H7 (cell line): ENCODE measurements at places on chromosomes 4 and X.

DNA sequence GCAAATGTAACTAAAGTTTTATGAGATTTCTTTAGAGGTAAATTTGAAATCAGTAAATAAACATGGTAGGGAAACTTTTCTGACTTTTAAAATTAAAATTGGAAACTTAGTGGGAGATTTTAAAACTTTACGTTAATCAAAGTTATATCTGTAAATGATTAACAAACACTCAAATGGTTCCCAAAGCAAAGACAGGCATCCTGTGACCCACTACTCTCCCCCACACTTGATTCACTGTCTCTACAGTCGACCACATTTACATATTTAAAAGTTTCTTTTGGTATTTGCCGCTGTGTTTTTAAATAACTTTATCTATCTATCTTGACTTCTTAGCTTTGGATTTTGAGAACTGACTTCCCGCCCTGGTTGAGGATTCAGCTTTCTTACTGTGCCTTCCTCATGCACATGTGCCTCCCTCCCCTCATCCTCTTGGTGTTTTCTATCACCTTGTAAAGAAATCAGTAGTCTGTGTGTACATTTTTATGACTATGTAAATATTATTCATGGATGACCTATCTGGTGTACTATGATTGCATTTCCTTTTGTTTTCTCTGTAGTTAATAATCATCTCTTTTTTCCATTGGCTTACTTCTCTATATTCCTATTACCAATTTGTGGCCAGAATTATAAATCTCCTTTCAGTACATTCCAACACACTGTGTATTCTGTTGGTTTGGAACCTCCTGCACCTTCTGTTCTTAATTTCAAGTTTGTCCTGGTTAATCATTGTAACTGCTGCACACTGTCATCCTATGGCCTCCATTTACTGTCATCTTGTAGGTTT, 72.6 kb downstream of the WWC2 start:
- no peak for DNase-seq

DNA sequence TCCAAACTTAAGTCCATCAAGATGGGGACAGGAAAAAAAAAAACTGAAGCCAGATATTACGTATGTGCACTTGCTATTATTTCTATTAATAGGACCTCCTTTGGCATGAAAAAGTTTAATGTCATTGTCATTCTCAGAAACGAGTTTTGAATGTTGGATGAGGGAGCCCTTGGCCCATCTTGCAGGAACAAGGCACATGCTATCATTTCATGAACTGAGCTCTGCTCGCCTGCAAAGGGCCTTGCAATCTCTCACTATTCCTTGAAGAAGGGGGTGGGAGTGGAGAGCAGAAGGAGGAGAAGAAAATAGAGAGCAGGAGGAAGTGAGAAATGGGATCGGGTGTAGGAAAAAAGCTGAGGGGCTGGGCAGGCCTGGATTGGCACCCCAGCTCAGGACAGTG, 34.3 kb upstream of the SPATA4 start:
- DNase-seq, result no peak

DNA sequence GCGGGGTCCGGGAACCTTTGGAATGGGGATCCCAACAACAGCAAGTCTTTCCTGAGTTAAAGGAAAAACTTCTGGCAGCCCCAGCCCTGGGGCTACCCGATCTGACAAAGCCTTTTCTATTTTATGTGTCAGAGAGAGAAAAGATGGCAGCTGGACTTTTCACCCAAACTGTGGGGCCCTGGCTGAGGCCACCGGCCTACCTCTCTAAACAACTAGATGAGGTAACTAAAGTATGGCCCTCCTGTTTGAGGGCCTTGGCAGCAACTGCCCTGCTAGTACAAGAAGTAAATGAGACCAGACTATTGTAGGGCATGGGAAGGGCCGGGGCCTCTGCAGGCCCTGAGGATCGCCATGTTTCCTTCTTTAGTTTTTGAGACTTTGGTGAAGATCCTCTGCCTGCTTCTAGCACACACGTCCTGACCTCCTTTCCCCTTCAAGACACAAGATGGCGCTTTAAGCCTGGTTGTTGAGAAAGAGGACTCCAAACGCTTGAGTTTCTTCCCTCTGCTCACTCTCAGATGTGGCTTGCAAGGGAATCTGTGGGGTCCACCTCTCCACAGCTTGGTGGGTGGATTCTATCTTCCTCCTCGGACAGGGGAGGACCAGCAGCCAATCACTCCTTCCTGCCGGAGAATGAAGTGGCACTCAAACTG, 18.5 kb upstream of the DRD5 start:
- DNase-seq, result peak; percentile 73

DNA sequence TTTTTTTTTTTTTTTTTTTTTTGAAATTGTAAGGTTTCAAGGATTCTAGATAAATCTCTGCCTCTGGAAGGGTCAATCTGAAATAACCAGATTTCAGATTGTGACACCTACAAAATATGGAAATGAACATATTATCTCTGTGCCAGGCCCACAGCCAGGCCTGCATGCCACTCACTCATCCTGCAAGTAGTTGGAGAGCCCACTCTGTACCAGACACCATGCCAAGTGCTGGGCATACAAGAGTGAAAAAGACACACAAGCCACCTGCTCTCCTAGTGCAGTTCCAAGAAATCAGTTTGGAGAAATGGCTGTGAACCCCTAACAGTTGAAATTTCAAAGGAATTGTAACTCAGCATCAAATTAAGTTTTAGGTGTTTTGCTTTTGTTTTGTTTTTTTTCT, 145.9 kb upstream of the NOCT start:
- no peak for DNase-seq

GRCh38 chr4:12409507-12410190, 981.0 kb upstream of the HS3ST1 start:
- no peak for DNase-seq

- no peak for DNase-seq
Measured at GRCh38 chrX:122218666-122219065, 965.4 kb upstream of the GRIA3 start.

- no peak for DNase-seq
Measured at GRCh38 chr4:17817027-17817426, 6.2 kb downstream of the NCAPG start.

- DNase-seq, result no peak
Measured at GRCh38 chr4:140790765-140791164, 34.6 kb upstream of the TBC1D9 start.

DNA sequence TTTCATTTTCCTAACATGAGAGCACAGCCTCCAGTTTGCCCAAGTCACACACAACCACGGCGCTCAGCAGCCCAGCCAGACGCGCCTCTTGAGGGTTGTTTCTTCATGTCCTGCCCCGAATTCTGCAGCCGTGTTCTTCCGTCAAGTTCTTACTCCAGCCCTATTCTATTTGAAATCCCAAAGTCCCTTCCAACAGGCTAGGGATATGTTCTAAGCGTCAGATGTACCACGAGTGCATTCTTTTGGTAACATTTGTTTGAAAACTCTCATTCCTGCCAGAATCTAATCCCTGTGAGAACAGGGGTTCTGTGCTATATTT, 23.1 kb downstream of the ACSL1 start:
- DNase-seq, result no peak

- DNase-seq, result no peak
Measured at GRCh38 chr4:41369680-41370079, 113.0 kb downstream of the UCHL1 start.

DNA sequence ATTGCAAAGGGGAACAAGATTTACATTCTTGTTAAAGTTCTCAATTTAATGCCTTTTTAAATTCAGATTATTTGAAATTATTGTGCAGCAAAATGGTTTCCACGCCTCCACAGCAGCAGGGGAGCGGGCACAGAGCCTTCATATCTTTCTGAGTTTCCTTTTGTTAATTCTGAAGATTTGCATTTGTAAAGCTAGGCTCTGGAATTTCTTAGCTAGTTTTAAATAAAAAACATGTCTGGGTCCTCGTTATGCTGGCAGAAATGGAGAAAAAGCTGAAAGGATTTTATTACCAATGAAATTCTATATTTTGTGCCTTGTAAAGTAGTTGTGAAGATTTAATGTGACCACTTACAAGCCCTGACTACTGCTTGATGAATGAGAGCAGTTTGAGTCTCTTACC, 40.8 kb upstream of the MAGED1 start:
- DNase-seq, result no peak

GRCh38 chr4:131499141-131499873, 1649.8 kb upstream of the PCDH10 start:
- DNase-seq, result no peak

- peak; percentile 39 for DNase-seq
Measured at GRCh38 chrX:97026406-97026805, 142.7 kb downstream of the RPA4 start.

GRCh38 chr4:184913356-184914143, 87.8 kb upstream of the ACSL1 start:
- DNase-seq, result no peak

- DNase-seq, result no peak
Measured at GRCh38 chr4:177271091-177271490, 38.6 kb upstream of the NEIL3 start.

GRCh38 chrX:37825215-37825842, 22.0 kb downstream of the DYNLT3 start:
- DNase-seq, result peak; percentile 18

- DNase-seq, result no peak
Measured at GRCh38 chr4:87065021-87065420, 130.2 kb downstream of the AFF1 start.

GRCh38 chrX:2697741-2698299, 6.7 kb downstream of the CD99 start:
- no peak for DNase-seq

- no peak for DNase-seq
Measured at GRCh38 chrX:110406822-110407221, 48.2 kb downstream of the RTL9 start.

DNA sequence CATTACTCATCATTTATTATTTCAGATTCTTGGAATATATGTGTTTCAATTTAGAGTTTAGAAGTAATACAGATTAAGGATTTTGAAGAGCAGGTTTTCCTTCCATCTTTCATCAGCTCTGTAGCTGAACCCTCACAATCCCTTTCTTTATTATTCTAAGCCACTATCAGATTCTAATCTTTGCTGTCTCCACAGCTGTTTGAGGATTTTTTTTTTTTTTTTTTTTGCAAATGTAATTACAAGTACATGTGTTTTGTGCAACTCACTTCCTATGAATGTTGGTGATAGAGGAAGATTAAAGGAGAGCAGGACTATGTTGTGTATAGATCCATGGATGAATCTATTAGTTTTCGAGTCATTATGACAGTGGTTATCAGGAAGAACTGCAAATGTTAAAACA, 87.4 kb upstream of the TENM3 start:
- DNase-seq, result no peak

DNA sequence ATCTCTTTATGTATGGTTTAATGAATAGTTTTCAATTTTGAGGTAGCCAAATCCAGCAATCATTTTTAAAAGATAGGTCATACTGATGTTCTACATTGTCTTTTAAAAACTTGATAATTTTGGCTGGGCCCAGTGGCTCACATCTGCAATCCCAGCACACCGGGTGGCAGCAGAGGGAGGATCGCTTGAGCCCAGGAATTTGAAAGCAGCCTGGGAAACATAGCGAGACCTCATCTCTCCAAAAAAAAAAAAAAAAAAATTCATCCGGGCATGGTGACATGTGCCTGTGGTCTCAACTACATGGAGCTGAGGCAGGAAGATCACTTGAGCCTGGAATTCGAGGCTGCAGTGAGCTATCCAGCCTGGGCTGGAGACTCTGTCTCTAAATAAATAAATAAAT, 419.8 kb downstream of the GALNTL6 start:
- DNase-seq, result peak; percentile 6

- no peak for DNase-seq
Measured at GRCh38 chr4:65340382-65341109, 329.7 kb downstream of the EPHA5 start.

DNA sequence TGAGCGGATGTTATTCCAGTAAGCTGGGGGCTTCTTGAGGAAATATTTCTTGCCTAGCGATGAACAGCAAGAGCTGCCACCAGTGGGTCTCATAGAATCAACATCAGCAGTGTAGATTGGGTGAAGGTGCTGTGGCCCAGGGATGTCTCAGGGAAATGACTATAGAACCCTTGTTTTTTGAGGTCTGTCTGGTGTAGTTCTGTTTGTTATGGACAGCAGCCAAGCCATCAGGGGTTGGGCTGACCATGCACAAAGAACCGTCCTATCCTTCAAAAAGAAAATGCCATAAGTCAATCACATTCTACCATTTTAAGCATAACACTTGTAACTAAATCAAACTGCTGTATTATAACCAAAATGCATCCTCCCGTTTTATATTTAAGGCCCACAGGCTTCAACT, 17.3 kb upstream of the C1GALT1C1 start:
- DNase-seq, result no peak

DNA sequence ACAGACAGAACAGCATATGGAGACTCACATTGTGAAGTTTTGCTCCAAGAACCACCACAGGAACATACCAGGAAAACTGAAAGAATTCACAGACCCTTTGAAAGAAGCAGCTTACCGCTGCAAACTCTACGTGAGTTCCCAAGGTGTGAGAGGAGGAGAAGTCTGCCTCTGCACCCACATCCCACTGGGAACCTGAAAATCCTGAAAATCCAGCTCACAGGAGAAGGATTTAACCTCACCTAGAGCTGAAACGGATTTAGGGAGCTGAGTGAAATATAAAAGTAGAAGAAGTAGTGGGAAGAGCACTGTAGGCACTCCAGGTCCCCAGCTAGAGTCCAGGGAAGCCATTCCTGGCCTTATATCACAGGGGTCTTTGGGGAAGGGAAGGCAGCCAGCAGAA, 80.0 kb downstream of the FHIP1A start:
- DNase-seq, result no peak

- DNase-seq, result no peak
Measured at GRCh38 chr4:41359836-41360213, 103.1 kb downstream of the UCHL1 start.

DNA sequence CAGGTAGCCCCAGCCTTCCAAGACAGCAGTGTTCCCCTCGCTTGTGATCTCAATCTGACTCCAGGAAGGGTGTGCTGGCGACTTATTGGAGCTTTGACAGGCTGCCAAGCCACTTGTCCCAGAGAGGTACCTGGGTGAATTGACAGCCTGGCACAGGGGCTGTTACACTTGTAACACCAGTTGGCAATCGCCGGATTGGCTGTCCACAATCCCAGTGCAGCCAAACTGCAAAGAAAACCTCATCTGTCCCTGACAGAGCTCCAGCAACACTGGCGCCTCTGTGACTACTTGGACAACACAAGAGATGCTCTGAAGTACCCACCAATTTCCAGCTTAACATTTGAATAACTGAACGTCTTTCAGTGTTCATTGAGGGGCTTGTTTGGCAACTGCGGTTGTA, 76.8 kb upstream of the PRPS1 start:
- DNase-seq, result no peak

- no peak for DNase-seq
Measured at GRCh38 chr4:94548571-94548970, 96.8 kb downstream of the PDLIM5 start.

GRCh38 chrX:28876408-28876807, 289.2 kb downstream of the IL1RAPL1 start:
- no peak for DNase-seq
